ENCODE measurements at places on chromosomes 2 and 18. TPM values are rescaled to one million over a fixed set of nuclear protein-coding genes. Genes with fewer than 3 reads are reported as not detected.

EPB41L3 gene
- total RNA-seq: 0.83 TPM

CCDC74A gene
- total RNA-seq: 1.3 TPM

CDK5R2 gene
- not detected for total RNA-seq

ERBB4 gene
- total RNA-seq: not detected

ECEL1 gene
- not detected for total RNA-seq

B3GNT7 gene
- total RNA-seq: 2.7 TPM

TEX44 gene
- total RNA-seq: not detected

ASB18 gene
- total RNA-seq: not detected

TXNDC2 gene
- not detected for total RNA-seq

- no peak for DNase-seq
Measured at GRCh38 chr18:31978616-31979015, 35.7 kb upstream of the TRAPPC8 start.

DNA sequence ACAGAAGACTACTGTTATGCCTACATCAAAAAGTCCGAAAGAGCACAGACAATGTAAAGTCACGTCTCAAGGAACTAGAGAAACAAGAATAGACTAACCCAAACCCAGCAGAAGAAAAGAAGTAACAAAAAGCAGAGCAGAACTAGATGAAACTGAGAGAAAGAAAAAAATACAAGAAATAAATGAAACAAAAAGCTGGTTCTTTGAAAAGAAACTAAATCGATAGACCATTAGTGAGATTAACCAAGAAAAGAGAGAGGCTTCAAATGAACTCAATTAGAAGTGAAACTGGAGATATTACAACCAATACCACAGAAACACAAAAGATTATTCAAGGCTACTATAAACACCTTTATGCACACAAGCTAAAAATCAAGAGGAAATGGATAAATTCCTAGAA is 271.8 kb downstream of the MBD2 start:
- no peak for DNase-seq

- no peak for DNase-seq
Measured at GRCh38 chr18:9984080-9984479, 70.3 kb downstream of the VAPA start.

GRCh38 chr18:12844391-12844790 is 39.6 kb downstream of the PTPN2 start:
- DNase-seq: no peak

DNA sequence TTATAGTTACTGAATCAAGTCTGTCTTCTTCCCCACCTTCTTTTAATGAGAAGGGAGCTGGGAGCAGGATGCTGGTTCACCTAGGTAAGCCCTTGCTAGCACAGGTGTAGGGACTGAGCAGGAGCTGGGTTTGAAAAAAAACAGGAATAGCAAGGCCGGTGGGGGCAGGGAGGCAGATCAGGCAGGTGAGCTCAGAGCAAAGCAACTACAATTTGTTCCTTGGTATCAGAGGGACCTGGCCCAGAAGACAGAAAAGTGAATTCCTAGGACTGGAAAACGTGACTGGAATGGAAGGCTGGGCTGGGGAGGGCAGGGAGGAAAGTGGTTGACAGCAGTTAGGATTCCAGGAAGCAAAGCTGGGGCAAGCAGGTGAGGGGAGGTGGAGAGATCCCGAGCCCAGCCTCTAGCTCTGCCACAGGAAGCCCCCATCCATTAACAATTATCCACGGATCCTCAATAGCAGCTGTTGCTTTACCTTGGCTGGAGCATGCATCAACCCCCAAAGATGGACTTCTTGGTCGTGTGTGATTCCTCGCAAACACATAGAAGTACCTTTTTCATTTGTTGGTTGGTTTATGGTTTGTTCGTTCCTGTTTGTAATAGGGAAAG is 118.4 kb downstream of the LNPK start:
- DNase-seq: no peak

- DNase-seq: no peak
Measured at GRCh38 chr18:43012951-43013350, 102.5 kb downstream of the RIT2 start.

- DNase-seq: no peak
Measured at GRCh38 chr2:80568011-80568410, 263.5 kb upstream of the LRRTM1 start.

GRCh38 chr2:8629402-8629801 is 52.5 kb upstream of the ID2 start:
- no peak for DNase-seq

DNA sequence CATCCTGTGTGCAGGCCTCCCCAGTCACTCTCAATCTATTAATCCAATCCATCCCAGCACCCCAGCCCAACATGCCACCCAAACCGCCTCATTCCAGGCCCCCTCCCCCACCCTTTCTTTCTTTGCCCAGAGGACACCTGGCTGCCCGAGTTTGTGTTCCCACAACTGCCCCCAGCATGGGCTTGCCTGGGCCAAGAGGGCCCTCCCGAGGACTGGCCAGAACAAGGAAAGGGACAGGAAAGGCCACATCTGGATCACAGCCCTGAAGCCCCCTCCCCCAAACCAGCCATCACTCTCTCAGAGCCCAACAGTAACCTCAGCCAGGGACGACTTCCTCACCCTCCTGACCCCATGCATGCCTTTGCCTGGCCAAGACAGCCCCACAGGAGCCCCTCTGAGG is 1.2 kb downstream of the TNS1 start:
- no peak for DNase-seq

DNA sequence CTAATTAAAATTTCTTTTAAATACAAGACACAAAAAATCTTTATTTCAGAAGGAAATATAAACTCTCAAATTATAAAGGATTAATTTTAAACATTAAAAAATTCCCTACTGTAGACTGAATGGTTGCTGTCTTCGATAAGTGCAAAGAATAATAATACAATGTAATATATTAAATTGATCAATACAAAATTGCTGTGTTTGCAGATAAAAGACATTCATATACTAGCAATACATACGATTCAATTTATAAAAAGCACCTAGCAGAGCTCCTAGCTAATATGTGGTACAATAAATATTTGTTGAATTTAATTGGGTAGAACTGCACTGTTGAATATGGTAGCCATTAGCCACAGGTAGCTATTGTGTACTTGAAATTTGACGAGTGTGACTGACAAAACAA is 6.6 kb downstream of the ZSWIM2 start:
- no peak for DNase-seq

GRCh38 chr18:27985832-27986231 is 191.1 kb downstream of the CDH2 start:
- no peak for DNase-seq

- no peak for DNase-seq
Measured at GRCh38 chr18:27964811-27965210, 212.1 kb downstream of the CDH2 start.

- DNase-seq: peak; percentile 16
Measured at GRCh38 chr2:240433973-240434727, 1.3 kb upstream of the GPC1 start.

DNA sequence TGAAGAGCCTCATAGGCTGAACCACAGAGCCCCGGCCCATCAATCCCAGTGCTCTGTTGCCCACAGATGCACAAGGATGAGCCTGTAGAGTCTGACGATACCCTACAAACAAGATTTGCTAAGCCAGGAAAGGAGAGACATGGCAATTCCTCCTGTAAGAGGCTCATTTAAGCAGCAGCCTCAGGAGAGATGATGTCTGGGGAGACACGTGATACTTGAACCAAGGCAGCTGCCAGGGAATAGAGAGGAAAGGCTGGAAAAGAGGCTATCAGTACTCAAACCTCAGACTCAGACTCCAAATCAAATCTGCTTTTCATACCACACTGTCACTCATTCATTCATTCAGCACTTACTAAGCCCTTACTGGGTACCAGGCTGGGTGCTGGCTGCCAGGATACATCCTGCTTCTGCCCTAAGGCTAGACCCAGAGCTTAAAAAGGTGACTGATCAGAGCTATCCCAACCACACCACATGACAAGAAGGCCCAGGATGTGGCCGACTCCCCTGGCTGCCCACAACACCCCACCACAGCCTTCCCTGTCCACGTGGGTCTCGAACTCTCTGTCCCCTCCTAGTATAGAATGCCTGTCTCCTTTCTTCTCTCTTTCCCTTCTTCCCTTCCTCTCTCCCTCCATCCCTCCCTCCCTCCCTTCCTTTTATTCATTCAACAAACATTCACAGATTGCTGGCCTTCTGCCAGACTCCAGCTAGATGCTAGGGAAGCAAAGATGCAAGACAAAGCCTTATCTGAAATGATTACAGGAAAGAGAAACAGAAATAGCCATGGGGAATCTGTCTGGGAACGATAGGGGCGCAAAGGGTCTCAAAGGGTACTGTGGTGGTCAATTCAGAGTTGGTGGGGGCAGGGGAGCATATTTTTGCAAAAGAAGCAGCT is 23.4 kb upstream of the KCNK3 start:
- DNase-seq: no peak

GRCh38 chr2:163670929-163671328 is 64.9 kb downstream of the FIGN start:
- DNase-seq: no peak

Measured in CD8-positive, alpha-beta T cell (primary cell).